ENCODE measurements at places on chromosomes 5 and 9.

- no peak overlapping the region for H3K4me3 ChIP-seq
- no peak overlapping the region for H3K27ac ChIP-seq
- peaks cover 6% of the 10 kb centered on the region for H3K27me3 ChIP-seq
- H3K36me3 ChIP-seq: no peaks in the 10 kb centered on the region
- no peak for DNase-seq
These were observed 101.8 kb downstream of the FGF18 start for GRCh38 chr5:171521219-171521633.

DNA sequence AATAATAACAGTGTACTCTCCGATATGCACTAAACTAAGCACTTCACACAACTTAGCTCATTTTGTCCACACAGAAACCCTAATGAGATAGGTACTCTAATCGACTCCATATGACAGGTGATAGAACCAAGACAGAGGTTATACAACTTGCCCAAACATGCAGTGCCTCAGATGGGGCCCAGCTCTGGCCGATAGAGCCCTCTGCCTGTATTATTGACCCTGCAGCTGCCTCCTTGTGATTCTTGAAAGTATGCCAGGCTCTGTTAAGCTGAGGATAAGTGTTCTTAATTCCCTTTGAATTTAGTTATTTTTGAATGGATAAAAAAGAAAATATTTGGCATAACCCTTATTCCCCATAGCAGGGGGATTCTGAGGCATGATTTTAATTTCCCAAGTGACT, 78.5 kb downstream of the HMHB1 start:
- H3K4me1 ChIP-seq: no peaks in the 10 kb centered on the region
- H3K27ac ChIP-seq: no peak overlapping the region
- DNase-seq: no peak
- peaks cover 17% of the 10 kb centered on the region for H3K27me3 ChIP-seq

GRCh38 chr5:95591490-95591901, 28.4 kb upstream of the GPR150 start:
- peaks cover 6% of the 10 kb centered on the region for H3K36me3 ChIP-seq
- DNase-seq: no peak
- H3K27me3 ChIP-seq: no peaks in the 10 kb centered on the region
- H3K4me3 ChIP-seq: no peak overlapping the region
- no peak overlapping the region for H3K27ac ChIP-seq

DNA sequence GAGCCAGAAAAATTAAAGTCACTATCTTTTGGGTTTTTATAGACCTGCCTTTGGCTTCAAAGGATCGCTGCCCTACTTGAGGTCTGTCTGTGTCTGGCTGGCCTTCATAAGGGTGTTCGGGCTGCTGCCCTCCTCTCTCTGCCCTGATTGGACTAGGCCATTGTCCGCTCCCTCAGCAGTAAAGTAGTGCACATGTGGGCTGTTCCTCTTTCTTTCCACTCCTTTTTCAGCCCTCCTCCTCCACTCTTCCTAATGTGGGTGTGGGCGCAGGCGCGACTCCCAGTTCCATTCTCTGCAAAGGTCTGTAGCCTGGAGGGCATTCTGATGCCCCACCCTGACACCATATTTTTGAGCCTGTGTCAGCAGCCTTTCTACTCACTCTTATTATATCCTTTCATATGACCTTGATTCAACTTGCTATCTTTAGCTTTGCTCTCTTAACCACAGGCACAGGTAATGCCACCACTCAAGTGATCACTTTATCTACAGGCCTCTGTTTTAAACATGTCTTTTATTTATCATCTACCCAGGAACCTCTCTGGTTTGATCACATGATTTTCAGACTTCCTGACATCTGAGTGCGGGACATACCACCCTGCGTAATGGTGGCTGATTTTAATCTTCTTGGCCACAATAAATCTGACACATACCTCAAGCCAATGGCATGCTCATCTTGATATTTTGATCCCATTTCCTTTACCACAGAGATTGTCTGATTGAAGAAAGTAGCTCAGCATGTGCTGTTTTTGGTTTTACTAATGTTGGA, 144.5 kb downstream of the AOPEP start:
- no peaks in the 10 kb centered on the region for H3K27me3 ChIP-seq
- no peak overlapping the region for H3K27ac ChIP-seq
- no peak for DNase-seq
- peaks cover 9% of the 10 kb centered on the region for H3K36me3 ChIP-seq
- H3K4me3 ChIP-seq: no peak overlapping the region
- H3K4me1 ChIP-seq: peaks cover 14% of the 10 kb centered on the region

GRCh38 chr9:77166193-77166592, 11.1 kb upstream of the VPS13A start:
- H3K36me3 ChIP-seq: no peaks in the 10 kb centered on the region
- peaks cover 3% of the 10 kb centered on the region for H3K27me3 ChIP-seq
- DNase-seq: no peak
- no peak overlapping the region for H3K4me3 ChIP-seq
- H3K27ac ChIP-seq: no peak overlapping the region
- H3K4me1 ChIP-seq: no peaks in the 10 kb centered on the region

DNA sequence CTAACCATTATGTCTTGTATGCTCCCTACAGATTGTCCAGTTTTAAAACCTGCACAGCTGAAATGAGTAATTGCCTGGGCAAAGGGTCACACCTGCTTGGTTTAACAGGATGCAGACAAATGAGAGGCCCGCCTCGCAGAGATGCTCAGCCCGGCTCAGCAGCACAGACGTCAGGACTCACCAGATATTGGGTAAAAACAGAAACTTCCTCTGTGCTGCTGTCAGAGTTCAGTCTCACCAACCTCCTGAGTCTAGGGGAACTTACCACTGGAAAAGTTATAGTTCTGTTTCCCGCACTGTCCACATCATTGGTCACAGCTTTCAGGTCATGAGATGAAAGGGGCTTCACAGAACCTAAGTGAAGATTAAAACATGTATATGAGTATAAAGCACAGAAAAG, 152.5 kb downstream of the ESM1 start:
- no peaks in the 10 kb centered on the region for H3K27me3 ChIP-seq
- H3K27ac ChIP-seq: peak overlapping the region; percentile 93
- peaks cover 3% of the 10 kb centered on the region for H3K36me3 ChIP-seq

DNA sequence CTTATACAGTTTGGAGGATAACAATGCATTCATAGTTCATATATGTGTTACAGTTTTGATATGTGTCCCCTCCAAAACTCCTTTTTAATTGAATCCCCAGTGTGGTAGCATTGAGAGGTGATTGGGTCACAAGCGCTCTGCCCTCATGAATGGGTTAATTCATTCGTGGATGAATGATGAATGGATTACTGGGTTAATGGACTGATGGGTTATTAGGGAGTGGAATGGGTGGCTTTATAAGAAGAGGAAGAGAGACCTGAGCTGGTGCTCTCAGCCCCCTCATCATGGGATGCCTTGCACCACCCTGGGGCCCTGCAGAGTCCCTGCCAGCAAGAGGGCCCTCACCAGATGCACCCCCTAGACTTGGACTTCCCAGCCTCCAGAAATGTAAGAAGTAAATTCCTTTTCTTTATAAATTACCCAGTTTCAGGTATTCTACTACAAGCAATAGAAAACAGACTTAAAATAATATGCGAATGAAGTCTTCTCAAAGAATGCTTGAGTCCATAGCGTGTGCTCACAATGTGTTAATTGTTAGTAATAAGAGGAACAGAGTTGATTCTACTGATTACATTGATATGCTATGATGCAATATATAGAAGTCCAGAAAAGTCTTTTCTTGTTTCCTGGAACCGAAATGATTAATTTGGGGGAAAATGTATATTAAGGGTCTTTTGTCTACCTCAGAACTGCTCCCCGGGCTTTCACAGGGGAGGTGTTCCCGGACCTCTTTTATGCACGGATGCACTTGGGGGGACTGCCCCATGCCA, 190.2 kb downstream of the ERCC6L2 start:
- peaks cover 14% of the 10 kb centered on the region for H3K27me3 ChIP-seq
- no peak overlapping the region for H3K4me3 ChIP-seq
- H3K27ac ChIP-seq: no peak overlapping the region
- H3K4me1 ChIP-seq: no peaks in the 10 kb centered on the region
- H3K36me3 ChIP-seq: no peaks in the 10 kb centered on the region

- no peak for DNase-seq
- H3K27me3 ChIP-seq: peaks cover 4% of the 10 kb centered on the region
- no peaks in the 10 kb centered on the region for H3K36me3 ChIP-seq
- H3K4me1 ChIP-seq: no peaks in the 10 kb centered on the region
- H3K27ac ChIP-seq: no peak overlapping the region
These were observed 57.2 kb downstream of the ITGA1 start for GRCh38 chr5:52844885-52845284.

GRCh38 chr5:139796061-139796806, 626 bp downstream of the PSD2 start:
- peaks cover 11% of the 10 kb centered on the region for H3K4me1 ChIP-seq
- H3K27ac ChIP-seq: no peak overlapping the region
- peaks cover 89% of the 10 kb centered on the region for H3K27me3 ChIP-seq
- H3K36me3 ChIP-seq: no peaks in the 10 kb centered on the region
- H3K4me3 ChIP-seq: peak overlapping the region; percentile 62

DNA sequence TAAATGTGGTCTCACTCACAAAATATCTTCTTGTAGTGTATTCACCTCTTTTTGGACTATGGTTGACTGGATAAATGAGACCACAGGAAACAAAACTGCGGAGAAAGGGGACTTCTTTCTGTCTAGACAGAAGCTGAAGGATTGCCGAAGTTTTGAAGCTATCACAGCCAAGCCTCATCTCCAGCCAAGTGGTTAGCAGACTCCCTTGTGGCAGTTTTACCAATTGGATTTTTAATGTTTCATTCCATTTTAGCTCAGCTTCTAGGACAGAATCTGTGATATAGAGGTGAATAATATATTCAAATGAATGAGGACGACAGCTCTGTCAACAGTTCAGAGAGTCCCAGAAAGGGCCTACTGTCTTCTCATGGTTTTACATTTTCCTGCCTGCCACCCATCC, 215.7 kb upstream of the ZNF608 start:
- no peak overlapping the region for H3K27ac ChIP-seq
- no peaks in the 10 kb centered on the region for H3K27me3 ChIP-seq
- DNase-seq: no peak
- H3K36me3 ChIP-seq: peaks cover 3% of the 10 kb centered on the region
- H3K4me3 ChIP-seq: no peak overlapping the region

DNA sequence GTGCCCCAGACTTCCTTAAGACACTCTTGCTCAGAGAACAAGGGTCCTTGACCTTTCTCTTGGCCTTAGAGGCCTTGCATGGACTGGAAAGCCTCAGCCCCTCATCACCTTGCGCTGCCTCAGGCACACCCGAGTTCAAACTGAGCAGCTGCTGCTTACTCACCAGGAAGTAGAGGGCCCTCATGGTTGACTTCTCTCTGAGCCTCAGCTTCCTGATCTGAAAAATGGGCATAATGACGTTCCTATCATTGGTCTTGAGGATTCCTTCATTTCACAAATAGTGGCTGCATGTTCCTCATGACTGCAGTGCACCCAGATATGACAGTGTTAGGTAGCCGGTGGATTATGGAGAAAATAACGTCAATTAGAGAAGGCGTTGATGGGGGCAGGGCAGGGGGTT, 28.6 kb downstream of the IER5L start:
- no peaks in the 10 kb centered on the region for H3K27me3 ChIP-seq
- H3K27ac ChIP-seq: no peak overlapping the region
- H3K4me1 ChIP-seq: peaks cover 6% of the 10 kb centered on the region
- no peak for DNase-seq

GRCh38 chr5:142974409-142974808, 204.2 kb downstream of the ARHGAP26 start:
- no peak overlapping the region for H3K27ac ChIP-seq
- H3K4me3 ChIP-seq: no peak overlapping the region
- H3K27me3 ChIP-seq: no peaks in the 10 kb centered on the region
- peaks cover 22% of the 10 kb centered on the region for H3K4me1 ChIP-seq
- H3K36me3 ChIP-seq: no peaks in the 10 kb centered on the region

- H3K27ac ChIP-seq: peak overlapping the region; percentile 99
- no peaks in the 10 kb centered on the region for H3K27me3 ChIP-seq
- no peak for DNase-seq
- H3K36me3 ChIP-seq: peaks cover 42% of the 10 kb centered on the region
- peak overlapping the region; percentile 91 for H3K4me3 ChIP-seq
These were observed 1.2 kb downstream of the SMC5 start for GRCh38 chr9:70260007-70260443.

DNA sequence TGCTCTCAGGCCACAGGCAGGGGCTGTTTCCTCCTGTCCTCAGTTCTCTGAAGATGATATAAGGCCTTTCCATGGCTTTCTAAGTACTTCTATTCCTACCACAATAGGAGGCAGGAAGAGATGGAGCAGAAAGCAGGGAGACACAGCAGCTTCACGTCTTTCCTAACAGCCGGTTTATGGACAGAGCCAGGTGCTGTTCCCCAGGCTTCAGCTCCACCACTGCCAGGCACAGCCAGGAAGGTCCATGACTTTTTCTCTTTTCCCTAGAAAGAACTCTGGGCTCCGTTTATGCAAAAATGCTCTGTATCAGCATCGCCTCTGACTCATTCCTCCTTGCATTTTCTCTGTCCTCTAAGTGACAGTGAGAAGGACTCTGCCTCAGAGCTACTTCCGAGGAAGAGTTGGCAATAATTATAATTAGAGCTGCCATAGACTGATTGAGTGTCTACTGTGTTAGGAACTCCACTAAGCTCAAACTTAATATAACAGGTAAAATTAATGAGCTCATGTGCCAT, 478.5 kb downstream of the RASEF start:
- H3K4me3 ChIP-seq: no peak overlapping the region
- H3K4me1 ChIP-seq: no peaks in the 10 kb centered on the region
- H3K27ac ChIP-seq: no peak overlapping the region
- no peak for DNase-seq

- DNase-seq: no peak
- H3K36me3 ChIP-seq: no peaks in the 10 kb centered on the region
- H3K27ac ChIP-seq: no peak overlapping the region
- no peak overlapping the region for H3K4me3 ChIP-seq
These were observed 4.3 kb downstream of the SMIM33 start for GRCh38 chr5:139474890-139475791.

GRCh38 chr5:141806626-141807025, 71.6 kb downstream of the PCDH1 start:
- H3K27ac ChIP-seq: no peak overlapping the region
- H3K36me3 ChIP-seq: no peaks in the 10 kb centered on the region
- H3K4me3 ChIP-seq: no peak overlapping the region
- peaks cover 6% of the 10 kb centered on the region for H3K4me1 ChIP-seq

- H3K36me3 ChIP-seq: peaks cover 6% of the 10 kb centered on the region
- no peak overlapping the region for H3K27ac ChIP-seq
- no peaks in the 10 kb centered on the region for H3K27me3 ChIP-seq
- DNase-seq: no peak
These were observed 12.7 kb downstream of the PTPDC1 start for GRCh38 chr9:94096819-94097577.

GRCh38 chr9:13860946-13861640, 452.8 kb downstream of the NFIB start:
- no peak overlapping the region for H3K27ac ChIP-seq
- no peak for DNase-seq
- no peaks in the 10 kb centered on the region for H3K36me3 ChIP-seq
- H3K4me1 ChIP-seq: no peaks in the 10 kb centered on the region

DNA sequence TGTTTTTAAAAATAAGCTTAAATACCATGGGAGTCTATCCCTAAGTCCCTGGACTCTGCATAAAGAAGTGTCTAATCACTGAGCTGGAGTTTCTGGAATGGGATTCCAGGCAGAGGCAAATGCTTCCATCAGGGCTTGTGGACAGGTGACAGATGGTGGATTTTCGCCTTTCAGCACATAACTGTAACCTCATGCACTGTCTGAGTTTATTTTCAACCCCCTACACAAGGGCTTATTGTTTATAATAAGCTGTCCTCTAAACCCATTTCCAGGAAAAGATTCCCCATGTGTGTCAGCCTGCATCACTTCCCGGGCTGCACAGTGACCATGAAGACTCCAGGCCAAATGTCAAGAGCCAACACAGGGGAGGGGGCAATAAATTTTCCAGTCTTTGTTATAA, 264.0 kb downstream of the PIK3R1 start:
- no peaks in the 10 kb centered on the region for H3K36me3 ChIP-seq
- no peak overlapping the region for H3K27ac ChIP-seq
- H3K27me3 ChIP-seq: no peaks in the 10 kb centered on the region

Data from stimulated activated naive B cell treated with anti-CD40 and anti-IgM and Interleukin-4, amounts not matched to agents 10 μg/mL and 1 μg/mL and 100 μg/mL, for 72 hours (primary cell).